ENCODE measurements at places on chromosomes 6 and 20.

DNA sequence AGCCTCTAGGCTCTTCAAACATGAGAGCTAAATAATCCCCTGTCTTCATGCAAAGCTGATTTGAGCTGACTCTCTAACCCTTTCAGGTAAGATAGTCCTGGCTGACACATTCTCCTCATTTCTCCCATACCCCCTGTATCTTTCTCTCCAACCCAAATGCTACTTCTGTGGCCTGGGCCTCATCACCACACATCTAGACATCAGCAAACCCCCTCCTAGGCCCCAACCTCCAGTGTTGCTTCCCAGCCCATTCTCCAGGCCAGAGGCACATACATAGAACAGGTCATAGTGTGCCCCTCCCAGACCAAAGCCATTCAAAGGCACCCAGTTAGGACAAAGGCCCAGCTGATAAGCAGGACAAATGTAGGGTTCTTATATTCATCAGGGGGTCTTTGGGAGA, 84.9 kb downstream of the ANKRD60 start:
- DNase-seq: no peak

DNA sequence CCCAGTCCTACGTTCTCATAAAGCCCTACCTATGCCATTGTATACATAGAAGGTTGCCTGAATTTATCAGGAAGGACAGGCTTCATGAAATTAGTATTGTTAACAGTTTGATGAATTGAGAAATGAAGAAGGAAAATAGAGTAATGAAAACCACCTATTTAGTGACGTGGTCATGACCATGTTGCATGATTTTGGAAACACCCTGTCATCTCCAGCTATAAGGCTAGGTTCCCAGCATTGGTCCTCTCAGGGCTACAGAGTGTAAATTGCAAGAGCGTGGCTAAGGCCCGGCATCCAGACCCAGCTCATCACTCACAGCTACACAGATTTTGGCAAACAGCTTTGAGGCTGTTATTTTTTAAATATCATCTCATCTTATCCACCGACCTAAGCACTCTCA, 203.6 kb downstream of the MEI4 start:
- no peak for DNase-seq

DNA sequence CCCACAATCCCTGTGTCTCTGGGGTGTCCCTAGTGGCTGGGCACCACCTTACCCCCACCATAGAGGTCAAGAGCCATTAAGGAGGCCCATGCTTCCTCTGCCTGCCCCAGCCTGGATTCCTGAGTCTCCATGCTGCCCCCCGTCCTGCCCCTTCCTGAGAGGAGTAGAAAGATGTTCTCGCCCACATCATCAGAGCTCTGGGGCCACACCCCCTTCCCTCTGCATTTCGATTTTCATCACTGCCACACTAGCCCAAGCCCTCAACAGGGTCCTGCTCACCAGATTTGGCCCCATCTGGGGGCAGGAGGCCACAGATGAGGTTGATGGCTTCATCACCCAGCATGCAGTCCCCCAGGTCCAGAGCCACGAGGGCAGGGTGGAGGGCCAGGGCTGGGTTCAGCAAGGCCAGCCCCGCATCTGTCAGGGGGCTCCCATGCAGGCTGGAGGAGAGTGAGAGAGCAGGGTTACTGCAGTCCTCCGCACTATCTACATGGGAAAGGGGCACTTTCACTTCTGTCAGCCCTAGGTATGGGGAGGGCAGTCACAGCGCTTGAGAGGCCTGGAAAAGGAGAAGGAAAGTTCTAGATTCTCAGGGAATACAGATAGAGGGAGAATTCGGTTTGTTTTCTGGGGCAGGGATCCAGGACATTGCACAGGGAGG, 1.5 kb downstream of the LRRC73 start:
- no peak for DNase-seq

GRCh38 chr6:142925575-142926110, 19.3 kb downstream of the HIVEP2 start:
- no peak for DNase-seq

DNA sequence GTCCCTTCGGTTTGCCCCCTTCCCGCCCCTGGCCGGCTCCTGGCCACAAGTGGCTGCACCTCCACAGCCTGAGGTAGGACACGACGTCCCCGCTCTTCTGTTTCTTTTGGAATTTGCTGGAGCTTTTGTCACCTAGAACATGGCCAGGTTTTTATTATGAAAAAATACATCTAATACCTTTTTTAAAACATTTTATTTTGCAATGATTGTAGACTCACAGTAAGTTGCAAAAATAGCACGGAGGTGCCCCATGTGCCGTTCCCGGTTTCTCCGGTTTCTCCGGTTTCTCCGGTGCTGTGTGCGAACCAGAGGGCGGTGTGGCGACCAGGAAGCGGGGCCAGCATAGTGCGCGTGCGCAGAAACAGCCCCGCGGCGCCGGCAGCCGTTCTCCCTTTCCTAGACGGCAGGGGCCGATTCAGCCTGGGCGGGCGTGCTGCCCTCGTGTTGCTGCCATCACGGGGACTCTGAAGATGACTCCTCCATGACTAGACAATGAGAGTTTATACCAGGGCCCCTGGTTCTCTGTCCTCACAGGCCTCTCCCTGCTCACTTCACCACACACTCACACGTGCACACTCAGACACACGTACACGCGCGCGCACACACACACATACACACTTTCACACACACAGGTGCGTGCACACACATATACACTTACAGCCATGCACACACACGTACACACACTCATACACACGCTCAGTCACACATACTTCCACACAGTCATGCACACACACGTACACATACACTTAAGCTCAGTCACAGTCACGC, 102.1 kb downstream of the TMEM242 start:
- peak; percentile 42 for DNase-seq

DNA sequence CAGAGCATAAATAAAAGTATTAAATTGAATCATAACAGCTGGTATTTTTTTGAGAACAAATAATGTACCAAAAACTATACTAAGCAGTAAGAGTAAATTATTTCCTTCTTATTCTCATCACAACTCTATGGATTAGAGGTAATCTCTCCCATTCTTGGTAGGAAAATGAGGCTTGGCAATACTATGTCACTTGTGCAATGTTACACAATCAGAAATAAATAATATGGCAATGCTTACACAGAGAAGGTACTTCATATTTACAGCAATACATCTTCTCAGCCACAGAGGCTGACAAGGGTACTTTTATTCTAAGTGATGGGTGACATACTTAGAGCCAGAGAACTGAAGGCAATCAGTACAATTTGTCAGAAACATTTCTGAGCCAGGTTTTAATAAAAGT, 3.9 kb downstream of the DST start:
- DNase-seq: no peak

GRCh38 chr20:56518721-56519398, 5.7 kb upstream of the FAM209A start:
- no peak for DNase-seq

GRCh38 chr20:37348792-37349516, 3.0 kb downstream of the SRC start:
- no peak for DNase-seq

DNA sequence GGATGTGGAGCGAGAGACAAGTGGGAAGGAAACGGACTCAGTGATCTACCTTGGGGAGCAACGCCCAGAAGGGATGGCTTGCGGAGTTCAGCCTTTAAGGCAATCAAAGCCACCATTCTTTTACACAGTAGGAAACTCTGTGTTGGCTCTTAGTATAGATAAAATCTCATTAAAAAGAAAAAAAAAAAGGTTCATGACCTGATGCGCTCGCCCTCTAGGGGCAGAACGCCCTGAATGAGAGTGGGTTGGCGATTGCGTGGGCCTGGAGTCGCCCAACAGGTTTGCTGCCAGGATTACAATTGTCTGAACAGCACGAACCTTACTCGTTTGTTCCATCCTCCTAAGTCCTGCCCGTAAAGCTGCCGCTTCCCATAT, 1.2 kb downstream of the TPD52L1 start:
- DNase-seq: no peak

DNA sequence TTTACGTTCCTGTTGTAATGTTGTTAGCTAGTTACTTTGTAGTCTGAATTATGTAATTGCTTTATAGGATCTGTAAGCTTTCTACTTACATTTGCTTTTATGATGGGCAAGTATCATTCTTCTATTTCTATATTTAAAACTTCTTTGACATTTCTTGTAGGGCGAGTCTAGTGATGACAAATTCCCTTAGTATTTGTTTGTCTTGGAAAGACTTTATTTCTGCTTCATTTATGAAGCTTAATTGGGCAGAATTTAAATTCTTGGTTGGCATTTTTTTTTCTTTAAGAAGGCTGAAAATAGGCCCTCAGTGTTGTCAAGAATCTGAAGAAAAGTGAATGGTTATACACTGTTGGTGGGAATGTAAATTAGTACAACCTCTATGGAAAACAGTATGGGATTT, 506.3 kb downstream of the TENT5A start:
- DNase-seq: no peak

GRCh38 chr20:14235355-14235754, 102.1 kb downstream of the FLRT3 start:
- DNase-seq: no peak

DNA sequence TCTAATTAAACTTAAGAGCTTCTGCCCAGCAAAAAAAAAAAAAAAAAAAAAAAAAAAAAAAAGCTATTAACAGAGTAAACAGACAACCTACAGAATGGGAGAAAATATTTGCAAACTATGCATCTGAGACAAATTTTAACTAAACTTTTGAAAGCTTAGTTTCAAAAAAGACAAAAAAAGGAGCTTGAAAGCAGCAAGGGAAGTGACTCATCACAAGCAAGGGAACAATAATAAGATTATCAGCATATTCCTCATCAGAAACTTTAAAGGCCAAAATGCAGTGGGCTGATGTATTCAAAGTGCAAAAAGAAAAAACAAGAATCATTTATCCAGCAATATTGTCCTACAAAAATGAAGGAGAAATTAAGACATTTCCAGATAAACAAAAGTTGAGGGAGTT, 158.6 kb downstream of the RNF144B start:
- no peak for DNase-seq

- no peak for DNase-seq
These were observed at the start of gene NOX3 for GRCh38 chr6:155455766-155456165. Gene NOX3, minus strand, starts transcription at chr6:155455839. Its CDS starts 39 bp downstream, at chr6:155455800.

DNA sequence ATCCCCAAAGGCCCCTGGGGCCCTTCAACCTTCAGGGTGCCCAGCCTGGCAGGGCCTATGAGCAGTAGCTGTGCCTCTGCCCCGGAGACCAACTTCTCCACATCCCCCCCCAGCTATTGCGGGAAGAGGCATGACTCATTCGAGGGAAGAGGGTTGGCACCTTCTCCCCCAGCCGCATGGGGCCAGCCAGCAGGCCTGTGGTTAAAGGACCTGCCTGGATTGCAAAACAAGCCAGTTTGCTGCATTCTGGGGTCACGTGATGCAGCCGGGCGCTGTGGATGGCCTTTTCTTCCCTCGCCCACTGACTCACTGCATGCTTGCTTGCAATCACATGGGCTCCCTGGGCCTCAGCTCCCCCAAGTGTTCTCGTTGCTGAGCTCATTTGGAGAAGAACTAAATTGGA, 182.5 kb downstream of the MAFB start:
- no peak for DNase-seq

DNA sequence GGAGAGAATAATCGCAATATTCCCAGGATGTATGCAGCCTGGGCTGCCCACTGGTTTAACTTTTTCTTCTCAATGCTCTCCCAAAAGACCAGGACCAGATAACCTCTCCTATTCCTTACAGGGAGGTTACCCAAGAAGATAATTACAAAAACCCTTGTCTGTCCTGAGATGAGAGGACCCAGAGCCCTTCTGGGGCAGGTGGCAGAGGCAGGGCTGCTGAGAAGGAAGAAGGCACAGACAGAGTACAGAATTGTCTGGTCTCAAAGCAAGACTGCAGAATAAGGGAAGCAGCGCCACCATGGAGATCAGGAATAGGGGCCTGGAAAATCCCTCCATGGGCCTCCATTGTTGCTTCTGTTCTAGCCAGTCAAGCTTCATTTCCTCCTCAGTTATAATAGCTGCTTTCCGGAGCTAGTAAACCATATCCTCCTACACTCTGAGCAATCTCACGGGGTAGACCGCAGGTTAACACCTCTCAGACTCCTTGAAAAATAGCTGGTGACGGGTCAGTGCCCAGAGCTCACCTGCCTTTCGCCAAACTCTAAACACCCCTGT, 463 bp upstream of the HLA-DMB start:
- DNase-seq: no peak

GRCh38 chr6:51954681-51955080, 132.7 kb downstream of the PKHD1 start:
- DNase-seq: no peak

GRCh38 chr6:150312844-150313584, 55.8 kb upstream of the IYD start:
- no peak for DNase-seq

GRCh38 chr6:129032602-129033001, 149.7 kb downstream of the LAMA2 start:
- no peak for DNase-seq

DNA sequence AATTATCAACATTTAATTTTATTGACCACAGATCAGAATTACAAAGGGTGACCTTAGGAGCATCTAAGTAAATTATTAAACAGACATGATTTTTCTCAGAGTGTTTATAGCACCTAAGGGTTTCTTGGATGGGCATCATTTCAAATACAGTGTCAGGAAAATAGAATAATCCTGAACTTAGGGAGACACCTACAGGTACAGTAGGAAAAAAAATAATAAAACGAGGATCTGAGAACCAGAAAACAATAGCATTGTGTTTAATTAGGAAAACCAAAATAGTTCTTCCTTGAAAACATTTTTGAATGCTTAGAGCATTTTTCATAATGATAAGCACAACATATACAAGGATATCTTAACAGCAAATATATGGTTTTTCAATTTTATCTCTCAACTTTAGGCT, 39.2 kb downstream of the MMUT start:
- no peak for DNase-seq

- no peak for DNase-seq
These were observed 23.0 kb downstream of the TAF8 start for GRCh38 chr6:42073287-42073686.

GRCh38 chr6:16334671-16335070, 96.3 kb downstream of the GMPR start:
- no peak for DNase-seq

DNA sequence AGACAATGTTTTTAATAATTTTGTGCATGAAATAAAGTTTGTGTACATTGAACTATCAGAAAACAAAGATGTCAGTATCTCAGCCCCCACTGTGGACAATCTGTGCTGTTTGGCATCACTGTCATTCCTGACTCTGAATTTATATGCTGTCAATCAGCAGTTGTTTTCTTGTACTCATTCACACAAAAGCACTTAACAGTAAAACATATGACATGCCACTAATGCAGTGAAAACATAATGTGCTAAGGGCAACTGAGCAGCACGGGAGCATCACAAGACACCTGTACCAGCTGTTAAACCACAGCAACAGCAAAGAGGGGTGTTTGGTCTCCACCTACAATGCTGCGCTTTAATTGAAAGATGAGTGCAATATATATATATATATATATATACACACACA, 647.8 kb upstream of the SLC35B3 start:
- no peak for DNase-seq

DNA sequence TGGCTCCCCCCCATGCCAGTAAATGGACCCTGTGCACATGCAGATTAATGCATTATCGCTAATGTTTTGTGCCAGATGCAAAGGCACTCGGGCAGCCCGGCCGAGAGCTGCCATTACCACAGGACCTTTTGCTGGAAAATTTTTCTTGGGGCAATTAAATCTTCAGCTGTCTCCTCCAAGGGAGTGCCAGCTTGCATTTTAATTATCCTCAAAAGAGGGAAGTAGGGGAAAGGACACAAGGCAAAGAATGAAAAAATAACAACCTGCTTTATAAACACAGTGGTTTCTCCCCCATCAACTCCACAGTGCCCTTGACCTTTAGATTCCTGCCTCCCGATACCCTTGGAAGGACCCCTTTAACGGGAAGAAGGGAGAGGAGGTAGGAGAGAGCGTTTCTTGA, 48.2 kb downstream of the PDYN start:
- DNase-seq: no peak
